ENCODE measurements at places on chromosomes 5 and 9.
A peak's percentile ranks its signal among the peaks of the same experiment; 100 is the strongest.

- DNase-seq: no peak
Measured at GRCh38 chr5:85896514-85896913, 721.2 kb upstream of the COX7C start.

DNA sequence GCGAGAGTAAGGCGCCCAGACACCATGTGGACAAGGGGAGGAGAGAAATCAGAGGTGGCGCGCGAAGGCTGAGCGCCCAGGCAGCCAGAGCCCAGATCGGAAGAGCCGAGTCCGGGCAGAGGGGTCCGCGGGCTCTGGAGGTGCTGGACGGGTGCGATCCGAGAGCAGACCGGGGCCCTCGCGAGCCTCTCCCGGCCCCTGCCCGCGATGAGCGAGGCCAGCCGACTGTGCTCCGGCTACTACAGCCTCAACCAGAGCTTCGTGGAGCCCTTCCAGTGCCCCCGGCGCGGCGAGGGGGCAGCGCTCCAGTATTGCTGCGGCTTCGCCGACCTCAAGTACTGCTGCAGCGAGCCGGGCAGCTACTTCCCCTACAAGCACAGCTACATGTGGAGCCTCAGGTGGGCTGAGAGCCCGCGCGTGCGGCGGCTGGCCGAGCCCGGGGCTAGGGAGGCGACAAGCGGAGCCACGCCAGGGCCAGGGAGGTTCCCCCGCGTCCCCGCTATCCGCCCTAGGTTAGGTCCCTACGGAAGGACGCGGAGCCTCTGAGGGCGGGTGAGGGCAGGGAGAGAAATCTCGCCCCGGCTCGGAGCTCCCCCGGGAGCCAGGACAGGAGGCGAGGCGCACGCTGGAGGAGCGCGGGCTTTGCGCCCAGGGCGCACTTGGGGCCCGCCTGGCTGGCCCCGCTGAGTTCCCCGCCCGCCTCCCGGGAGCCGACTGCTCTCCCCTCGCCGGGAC lies at the start of gene SHISAL2B:
SHISAL2B (plus strand) TSS at position 87 of the 735 bp plus-strand sequence; CDS start at position 208, 121 bp downstream.
- peak; percentile 44 for DNase-seq

GRCh38 chr5:51694826-51695225 lies 311.6 kb downstream of the ISL1 start:
- no peak for DNase-seq

GRCh38 chr9:91994422-91994821 lies 44.4 kb upstream of the ROR2 start:
- no peak for DNase-seq

GRCh38 chr9:36250079-36250478 lies 8.2 kb downstream of the GNE start:
- DNase-seq: no peak

- no peak for DNase-seq
Measured at GRCh38 chr5:74073257-74073656, 447.3 kb downstream of the ARHGEF28 start.

- DNase-seq: no peak
Measured at GRCh38 chr5:134833340-134834032, 12.3 kb upstream of the C5orf24 start.

- DNase-seq: no peak
Measured at GRCh38 chr5:139823757-139824355, 28.2 kb downstream of the PSD2 start.

GRCh38 chr5:172721455-172722326 lies 49.3 kb downstream of the DUSP1 start:
- DNase-seq: no peak

GRCh38 chr9:76441551-76442322 lies 17.2 kb upstream of the GCNT1 start:
- DNase-seq: peak; percentile 31

DNA sequence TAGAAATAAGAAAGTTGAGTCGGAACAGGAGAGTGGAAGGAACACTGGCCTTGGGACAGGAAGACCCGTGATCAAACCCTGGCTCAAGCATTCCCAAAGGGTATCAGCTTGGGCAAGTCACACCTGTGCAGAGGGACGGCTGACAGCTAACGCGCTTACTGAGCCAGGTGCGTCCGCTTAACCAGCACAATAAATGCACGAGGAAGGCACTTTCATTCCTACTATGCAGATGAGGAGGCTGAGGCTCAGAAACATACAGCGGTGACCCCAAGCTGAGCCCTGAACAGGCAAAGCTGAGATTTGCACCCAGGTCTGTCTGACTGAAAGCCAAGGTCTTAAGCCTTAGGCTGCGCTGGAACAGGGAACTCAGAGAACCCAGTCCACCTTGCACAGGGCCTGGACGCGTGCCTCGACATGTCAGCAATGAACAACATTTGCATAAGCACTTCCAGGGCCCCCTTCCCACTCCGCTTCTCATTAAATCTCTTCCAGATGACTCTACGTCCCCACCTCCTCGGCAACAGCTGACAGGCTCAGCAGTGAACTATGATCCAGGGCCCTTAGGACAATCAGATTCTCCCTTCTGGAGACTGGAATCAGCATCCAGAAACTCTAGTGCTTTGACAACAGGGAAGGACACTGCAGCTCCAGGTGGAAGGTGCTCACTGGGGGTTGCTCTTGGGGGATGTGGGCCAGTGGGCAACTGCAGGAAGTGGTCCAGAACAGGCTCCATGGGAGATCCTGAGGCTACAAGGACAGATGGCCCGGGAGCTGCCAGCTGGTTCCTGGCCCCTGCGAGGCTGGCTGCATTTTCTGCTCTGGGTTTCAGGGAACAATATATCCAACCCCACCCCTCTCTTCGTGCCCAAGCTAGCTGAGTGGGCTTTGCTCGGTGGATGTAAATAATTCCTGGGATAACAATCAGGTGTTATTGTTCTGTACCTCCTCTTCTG lies 35.2 kb downstream of the SH3PXD2B start:
- DNase-seq: no peak

- DNase-seq: no peak
Measured at GRCh38 chr5:112379542-112380325, 39.3 kb downstream of the EPB41L4A start.

DNA sequence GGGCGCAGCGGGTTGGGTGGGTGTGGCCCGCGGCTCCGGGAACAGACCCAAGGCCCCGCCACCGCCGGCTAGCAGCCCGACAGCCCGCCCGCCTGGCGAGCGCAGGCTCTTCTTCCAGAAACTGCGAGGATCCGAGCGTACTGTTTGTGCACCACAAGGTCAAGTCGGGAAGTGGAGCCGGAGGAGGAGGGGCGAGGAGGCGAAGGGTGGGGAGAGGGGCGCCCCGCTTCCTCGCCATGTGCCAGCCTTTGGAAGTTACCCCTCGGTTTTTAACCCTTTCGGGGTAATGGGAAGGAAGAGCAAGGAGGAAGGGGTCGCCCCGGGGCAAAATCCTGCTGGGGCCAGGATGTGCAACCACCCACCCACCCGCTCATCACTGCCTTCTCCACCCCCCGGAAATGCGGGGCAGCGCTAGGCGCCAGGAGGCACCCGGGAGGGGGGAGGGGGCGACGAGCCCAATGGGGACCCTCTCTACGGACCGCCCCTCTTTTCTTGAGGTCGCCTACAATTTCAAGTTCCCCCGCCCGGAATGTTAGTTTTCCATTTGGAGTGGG lies 1.1 kb upstream of the JADE2 start:
- DNase-seq: peak; percentile 81

DNA sequence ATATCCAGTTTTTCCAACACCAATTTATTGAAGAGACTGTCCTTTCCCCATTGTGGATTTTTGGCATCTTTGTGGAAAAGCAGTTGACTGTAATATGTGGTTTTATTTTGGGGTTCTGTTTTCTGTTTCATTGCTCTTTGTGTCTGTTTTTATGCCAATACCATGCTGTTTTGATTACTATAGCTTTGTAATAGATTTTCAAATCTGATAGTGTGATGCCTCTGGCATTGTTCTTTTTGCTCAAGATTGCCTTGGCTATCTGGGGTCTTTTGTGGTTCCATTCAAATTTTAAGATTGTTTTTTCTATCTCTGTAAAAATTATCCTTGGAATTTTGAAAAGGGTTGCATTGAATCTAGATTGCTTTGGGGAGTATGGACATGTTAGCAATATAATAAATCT lies 99.5 kb downstream of the NDUFAF2 start:
- DNase-seq: no peak

DNA sequence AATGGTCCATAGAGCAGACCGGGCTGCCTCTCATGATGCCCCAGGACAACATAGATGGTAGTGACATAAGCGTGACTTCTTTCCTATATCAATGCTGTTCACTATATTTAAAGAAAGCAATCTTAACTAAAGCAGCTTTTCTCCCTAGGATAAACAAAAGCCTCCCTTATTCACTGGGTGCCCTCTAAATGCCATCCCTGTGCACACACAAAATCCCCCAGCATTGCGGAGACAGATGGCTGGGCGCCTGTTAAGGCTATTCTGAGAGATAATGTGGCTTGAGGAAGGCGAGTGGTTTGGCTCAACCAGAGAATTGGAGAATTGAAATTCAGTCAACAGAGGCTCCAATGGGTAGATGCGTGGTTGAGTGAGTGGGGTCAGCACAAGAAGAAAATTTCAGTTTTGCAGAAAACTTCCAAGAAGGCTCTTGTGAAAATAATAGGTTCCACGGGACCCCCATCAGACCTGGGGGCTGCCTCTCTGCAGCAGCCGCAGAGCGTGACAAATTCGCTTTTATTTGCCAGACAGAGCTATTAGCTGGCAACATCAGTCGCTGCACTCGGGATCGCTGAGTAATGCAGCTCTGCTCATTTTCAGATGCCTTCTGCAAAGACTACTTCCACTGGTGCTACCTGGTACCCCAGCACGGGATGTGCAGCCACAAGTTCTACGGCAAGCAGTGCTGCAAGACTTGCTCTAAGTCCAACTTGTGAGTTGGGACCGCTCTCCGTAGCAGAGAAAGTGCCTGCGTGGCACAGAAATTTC lies 103.9 kb upstream of the ICE1 start:
- DNase-seq: no peak

- DNase-seq: no peak
Measured at GRCh38 chr9:128947277-128947526, 201 bp downstream of the DOLK start.

- no peak for DNase-seq
Measured at GRCh38 chr9:86337469-86338108, 16.6 kb downstream of the TUT7 start.

DNA sequence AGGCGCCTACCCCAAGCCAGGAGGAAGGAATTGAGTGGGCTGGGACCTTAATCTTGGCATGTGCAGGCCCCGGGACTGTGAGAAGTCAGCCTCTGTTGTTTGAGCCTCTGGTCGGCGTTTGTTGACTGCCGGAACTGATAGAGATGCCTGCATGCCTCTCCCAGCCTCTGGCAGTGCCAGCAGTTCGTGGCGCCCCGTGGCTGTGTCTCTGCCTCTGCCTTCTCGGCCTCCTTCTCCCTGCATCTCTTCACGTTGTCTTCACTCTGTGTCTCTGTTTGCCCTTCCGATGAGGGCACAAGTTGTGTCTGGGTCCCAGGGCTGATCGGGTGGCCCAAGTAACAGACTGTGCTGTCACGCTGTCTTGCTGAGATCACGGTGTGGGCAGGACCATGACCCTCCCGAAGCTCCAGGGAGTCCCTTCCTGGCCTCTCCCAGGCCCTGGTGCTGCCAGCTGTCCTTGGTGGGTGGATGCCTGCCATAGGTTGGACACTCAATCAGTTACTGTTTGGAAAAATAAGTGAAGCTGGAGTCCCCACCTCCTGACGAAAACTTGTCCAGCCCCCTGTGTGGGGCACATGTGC lies 133.5 kb upstream of the LPCAT1 start:
- no peak for DNase-seq

- no peak for DNase-seq
Measured at GRCh38 chr9:81877047-81877446, 51.2 kb upstream of the SPATA31D4 start.

DNA sequence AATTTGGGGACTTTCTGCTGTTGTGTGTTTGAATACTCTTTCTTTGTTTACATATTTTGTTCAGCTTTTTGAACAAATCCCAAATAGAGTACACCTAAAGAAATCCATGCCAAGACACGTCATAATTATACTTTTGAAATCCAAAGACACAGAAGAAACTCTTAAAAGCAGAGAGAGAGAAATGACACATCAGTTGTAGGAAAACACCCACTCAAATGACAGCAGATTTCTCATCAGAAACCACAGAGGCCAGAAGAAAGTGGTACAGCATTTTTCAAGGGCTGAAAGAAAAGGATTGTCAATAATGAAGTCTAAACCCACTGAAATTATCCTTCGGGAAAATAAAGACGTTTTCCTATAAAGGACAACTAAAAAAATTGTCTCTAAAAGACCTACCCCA lies 378.6 kb downstream of the GADD45G start:
- DNase-seq: no peak

- no peak for DNase-seq
Measured at GRCh38 chr5:53006911-53007890, 18.0 kb downstream of the ITGA2 start.

GRCh38 chr9:130262061-130262745 lies 3.4 kb upstream of the HMCN2 start:
- DNase-seq: no peak

DNA sequence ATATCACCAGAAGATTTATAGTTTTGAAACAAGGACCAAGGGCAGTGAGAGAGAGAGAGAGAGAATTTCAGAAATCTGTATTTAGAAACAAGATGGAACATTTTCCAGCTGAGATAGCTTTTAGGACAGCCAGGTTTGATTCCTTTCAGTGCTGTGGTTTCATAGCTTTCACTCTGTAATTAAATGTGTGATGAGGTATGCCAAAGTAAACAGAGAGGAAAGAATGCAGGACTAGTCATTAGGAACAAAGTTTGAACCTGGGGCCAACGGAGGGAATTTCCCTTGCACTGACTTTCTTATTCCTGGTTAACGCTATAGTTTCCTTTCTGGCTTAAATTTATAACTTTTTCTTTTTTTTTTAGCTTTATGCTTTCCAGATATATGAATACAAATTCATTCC lies 10.0 kb upstream of the CCL28 start:
- DNase-seq: no peak

- DNase-seq: no peak
Measured at GRCh38 chr5:109898269-109899162, 208.8 kb downstream of the MAN2A1 start.

DNA sequence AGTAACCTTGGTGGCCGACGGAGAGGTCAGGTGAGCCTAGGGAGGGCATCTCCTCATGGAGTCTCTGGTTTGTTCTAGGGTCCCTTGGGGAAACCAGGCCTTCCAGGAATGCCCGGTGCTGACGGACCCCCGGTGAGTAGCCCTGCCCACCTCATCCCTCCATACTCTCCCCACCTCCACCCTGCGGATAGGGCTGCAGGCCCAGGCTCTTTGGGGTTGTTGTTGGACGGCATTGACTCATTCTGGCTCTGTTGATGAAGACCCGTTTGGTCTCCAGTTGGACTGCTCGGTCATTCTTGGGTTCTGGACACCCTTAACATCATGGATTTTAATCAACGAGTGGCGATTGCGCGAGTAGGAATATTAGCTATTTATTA lies 112.3 kb upstream of the FCN2 start:
- DNase-seq: no peak

GRCh38 chr5:140222416-140222815 lies 47.4 kb downstream of the CYSTM1 start:
- no peak for DNase-seq

- no peak for DNase-seq
Measured at GRCh38 chr5:73280386-73280785, 107.4 kb downstream of the TMEM174 start.

Measured in GM13977 (cell line).